CD8-positive, alpha-beta memory T cell (primary cell): ENCODE measurements at places on chromosomes 5 and 9.
A peak's percentile ranks its signal among the peaks of the same experiment; 100 is the strongest.

- DNase-seq, result no peak
Observed at GRCh38 chr5:124952079-124952478, 205.6 kb upstream of the ZNF608 start.

DNA sequence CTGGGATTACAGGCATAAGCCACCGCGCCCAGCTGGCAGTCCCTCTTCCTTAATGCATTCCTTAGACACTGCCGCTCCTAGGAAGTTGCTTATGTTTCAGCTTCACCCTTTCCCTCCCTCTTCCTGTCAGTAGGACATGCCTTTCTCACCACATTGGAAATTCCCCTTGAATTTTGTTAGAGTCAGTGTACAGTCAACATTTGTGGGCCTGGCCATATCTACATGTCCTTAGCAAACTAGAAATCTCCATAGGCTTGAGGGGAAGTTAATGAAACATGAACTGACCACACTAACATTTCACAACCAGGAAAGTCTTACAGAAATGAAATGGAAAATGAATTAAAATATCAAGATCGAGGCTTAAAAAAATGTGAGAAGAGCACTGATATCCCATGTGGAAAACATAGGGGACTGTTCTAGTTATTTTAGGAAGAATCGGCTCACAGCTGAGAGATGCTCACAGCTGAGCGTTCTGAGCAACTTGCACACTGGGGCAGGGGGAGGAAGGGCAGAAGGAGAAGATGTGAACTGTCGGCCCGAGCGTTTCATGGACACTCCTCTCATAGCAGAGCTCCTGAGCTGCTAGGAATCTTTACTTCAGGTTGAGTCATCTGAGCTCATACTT is 21.1 kb upstream of the LVRN start:
- no peak for DNase-seq

GRCh38 chr9:135752281-135753204 is 50.6 kb downstream of the KCNT1 start:
- DNase-seq, result no peak

DNA sequence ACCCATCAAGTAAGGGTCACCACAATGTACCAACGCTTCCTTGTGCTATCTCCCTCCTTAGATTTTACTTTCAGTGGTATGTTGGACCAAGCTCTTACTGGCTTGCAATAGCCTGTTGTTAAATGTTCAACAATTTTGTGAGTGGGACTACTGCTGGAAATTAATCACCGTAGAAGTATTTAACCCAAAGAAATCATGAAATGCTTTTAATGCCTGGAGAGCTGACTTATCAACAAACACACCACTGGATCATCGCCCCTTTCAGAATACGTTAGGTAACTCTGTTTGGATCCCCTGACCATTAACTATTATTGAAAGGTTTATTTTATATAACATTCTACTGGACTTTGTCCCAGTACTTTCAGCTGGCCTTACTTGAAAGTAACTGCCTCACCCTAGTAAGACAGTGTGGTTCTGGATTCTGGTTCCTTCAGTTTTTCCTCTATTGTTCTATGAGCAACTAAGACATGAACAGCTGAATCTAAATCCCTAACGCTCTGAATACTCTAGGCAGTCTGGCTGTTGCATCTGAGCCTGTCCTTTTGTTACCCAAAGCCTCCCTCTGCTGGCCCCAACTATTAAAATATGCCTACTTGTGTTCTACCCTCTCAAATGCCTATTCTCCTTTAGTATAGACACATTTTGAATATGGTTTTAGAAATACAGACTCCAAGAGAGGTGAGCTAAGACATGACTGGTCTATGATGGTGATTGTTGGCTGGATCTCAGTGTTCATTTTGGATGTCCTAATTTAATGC is 1203.4 kb upstream of the DMAC1 start:
- no peak for DNase-seq

GRCh38 chr5:10030219-10030831 is 219.4 kb downstream of the ATPSCKMT start:
- DNase-seq, result no peak

DNA sequence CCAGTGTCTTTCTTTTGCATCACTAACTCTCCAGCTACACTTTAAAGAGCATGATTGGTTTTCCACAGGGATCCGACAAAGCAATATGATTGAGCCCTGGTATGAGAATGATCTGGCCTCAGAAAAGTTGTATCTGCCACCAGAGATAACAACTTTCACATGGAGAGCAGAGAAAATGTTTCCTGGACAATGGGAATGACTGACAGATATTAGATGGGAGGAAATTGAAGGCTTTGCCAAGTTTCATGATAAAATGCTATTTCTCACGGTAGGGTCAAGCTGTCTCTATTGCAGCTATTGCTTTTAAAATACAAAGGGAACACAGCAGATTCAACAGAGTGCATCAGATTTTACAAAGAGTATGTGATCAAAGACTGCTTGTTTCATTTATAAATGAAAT is 56.4 kb upstream of the GLIS3 start:
- no peak for DNase-seq

GRCh38 chr9:71863631-71864030 is 47.4 kb downstream of the ABHD17B start:
- no peak for DNase-seq

DNA sequence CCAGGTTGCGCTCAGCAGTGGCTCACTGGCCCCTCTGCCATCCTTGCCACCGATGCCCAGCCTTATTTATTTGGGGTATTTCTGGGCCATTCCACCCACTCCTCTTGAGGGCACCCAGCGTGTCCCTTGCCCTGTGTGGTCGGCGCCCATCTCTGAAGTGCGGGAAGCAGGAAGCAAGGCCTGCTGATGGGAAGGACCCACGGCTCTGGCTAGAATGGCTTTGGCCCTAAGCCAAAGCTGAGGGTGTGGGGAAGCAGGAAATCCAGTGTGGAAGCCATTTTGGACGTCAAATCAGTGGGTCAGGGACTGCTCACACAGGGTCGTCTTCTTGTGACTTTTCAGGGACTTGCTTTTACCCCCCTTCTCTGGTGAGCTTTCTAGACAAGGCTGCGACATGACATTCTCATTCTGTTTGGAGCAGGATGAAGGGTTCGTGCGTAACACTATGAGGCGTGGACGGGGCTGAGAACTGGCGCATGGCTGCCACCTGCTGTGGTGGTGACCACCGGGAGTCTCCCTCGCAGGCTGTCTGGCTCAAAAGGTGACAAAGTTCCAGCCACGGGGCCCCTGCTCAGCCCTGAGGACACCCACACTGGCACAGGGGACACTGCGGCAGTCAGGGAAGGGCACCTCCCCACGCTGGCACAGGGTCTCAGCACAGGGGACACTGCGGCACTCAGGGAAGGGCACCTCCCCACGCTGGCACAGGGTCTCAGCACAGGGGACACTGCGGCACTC is 50.7 kb upstream of the NKD2 start:
- DNase-seq, result no peak

DNA sequence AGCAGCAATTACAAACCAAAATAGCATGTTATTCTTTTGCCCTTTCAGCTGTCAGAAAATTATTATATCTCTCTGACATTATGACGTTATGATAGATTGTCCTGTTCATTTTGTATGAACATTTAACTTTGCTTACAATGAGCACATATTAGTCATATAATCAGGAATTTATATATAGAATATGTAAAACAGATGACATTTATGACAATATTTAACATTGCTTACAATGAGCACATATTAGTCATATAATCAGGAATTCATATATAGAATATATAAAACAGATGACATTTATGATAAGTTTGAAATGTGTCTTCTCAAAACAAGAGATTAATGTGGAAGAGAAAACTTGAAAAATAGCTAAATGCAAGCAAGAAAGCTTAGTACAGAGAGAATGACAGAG is 1180.2 kb downstream of the CDH12 start:
- no peak for DNase-seq

DNA sequence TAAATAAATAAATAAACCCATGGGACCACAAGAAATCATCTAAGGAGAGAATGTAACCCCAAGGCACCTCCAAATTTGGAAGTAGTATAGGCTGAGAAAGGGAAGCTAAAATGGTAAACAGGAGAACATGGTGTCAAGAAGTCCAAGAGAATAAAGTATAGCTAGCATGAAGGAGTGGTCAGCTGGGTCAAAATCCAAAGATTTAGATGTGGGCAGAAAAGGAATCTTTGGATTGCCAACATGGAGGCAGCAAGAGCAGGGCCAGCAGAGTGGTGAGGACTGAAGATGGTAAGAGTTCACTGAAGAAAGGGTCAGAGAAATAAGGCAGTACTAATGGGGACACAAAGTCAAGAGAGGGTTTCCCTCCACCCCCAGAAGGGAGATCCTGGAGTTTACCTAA is 53.0 kb downstream of the TSSK1B start:
- no peak for DNase-seq

DNA sequence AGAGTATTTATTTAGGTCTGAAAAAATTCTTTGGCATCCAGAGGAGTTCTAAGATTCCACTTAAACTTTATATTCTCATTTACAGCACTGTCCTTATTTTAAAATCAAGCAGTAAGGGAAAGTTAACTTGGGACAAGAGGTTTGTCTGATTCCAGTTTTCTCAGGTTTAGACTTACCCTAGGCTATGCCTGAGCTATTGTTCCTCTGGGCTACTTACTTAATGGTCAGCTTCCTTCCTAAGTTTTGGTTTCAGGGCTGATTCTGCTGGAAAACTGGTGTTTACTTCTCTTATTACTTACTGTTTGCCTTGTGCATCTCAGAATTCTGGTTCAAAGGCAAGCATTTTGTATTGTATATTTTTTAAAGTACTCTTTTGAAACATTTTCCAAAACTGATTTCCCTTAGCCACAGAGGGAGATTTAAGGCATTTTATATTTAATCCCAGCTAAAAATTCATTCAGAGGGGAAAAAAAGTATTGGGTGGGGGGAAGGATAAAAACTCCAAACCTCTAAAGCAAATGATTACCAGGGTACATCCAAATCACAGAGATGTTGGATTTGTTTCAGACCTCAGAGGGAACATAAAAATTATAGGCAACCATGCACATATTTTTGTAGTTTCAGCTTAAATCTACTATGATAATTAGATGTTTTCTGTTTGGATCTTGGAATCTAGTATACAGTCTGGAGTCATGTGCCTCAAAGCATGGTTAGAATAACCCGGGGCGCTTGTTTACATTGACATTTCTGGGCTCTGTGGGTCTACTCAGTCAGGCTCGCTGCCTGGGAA is 290.0 kb downstream of the ARHGAP26 start:
- no peak for DNase-seq

DNA sequence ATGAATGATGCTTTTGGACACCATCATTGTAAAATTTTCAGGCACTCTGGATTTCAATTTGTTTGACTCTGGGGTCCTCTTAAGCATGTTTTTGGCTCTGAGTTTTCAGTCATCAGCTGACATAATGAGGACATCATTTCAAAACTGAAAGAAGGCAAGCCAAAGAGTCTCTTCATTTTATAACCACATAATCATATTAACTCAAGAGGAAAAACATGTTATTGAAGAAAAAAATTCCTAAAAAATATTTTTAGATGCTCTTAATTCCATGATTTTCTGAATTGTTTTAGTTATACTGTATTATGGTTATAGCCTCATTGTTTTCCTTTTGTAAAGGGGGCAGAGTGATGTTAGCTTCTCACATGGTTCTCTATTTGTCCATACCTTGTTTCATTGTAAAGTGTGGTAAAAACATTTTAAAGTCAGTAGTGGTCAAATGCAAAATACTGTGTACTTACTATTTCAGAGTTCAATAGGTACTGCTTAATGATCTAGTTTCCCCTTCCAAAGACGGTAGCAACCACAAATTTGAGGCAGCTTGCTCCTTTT is 472.1 kb downstream of the DMRT2 start:
- no peak for DNase-seq

DNA sequence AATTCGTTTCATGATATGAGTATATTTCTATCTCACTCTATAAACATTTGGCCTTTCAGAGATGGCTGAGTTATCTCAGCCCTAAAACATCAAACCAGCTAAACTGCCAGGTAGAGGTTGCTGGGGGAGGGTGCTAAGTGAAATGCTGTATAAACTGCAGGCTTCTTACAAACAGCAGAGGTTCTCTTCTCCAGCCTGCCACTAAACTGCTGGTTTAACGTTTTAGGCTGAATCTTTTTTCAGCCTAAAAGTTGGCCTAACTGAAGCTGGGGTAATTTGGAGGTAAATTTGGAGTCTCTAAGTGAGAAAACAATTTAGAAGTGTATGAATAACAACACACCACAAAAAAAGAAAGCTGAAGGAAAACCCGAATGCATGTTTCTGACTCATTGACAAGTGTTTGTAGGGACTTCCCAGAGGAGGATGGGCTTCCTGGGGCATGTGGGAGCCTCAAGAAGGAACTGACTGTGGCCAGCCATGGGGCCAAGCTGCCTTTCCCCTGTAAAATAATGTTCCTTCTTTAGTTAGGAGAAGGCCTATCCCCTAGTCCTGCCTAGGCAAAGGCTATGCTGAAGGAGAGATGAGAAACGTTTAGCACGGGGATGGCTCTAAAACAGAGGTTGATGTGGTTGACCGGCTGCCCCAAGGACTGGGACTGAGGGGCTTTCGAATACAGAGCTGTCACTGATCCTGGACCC is 44.3 kb downstream of the SLC28A3 start:
- no peak for DNase-seq

DNA sequence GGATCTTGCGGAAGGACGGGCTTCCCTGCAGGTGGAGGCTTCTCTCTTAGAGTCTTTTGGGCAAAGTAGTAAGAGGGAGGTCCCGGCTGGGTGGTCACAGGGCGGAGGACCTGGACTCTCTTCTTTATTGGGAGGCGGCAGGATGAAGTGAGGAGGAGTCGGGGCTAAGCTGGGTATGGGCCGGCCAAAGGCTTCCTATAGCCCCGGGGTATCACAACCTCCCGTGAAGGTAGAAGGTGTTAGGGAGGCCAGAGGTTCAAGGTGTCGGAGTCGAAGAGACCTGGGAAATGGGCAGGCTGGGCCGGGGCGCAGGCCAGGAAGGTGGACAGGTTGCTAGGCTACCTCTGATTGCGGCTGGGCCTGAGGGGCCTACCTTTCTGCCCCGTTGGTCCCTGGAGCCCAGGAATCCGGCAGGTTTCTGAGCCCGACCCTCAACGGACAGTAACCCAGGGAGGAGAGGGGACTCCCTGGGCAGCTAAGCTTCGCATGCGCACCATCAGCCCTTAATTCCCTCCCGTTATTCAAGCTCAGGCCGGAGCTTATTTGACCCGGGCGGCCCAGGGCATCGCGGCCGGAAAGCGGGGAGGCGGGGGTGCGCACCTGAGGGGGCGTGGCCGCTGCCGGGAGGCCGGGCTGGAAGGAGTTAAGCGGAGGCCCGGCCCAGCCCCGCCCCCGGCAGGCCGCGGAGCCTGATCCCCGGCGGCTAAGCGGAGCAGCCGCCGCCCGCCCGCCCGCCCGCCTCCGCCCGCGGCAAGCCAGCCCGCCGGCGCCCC is at the start of gene TESK1:
Gene TESK1 (plus strand): TSS at position 685 of the 773 bp plus-strand sequence. CDS start 358 bp downstream, outside the sequence.
- peak; percentile 87 for DNase-seq
